Body of pancreas (tissue), 4 donors: ENCODE measurements at places on chromosomes 11 and 22.

DNA sequence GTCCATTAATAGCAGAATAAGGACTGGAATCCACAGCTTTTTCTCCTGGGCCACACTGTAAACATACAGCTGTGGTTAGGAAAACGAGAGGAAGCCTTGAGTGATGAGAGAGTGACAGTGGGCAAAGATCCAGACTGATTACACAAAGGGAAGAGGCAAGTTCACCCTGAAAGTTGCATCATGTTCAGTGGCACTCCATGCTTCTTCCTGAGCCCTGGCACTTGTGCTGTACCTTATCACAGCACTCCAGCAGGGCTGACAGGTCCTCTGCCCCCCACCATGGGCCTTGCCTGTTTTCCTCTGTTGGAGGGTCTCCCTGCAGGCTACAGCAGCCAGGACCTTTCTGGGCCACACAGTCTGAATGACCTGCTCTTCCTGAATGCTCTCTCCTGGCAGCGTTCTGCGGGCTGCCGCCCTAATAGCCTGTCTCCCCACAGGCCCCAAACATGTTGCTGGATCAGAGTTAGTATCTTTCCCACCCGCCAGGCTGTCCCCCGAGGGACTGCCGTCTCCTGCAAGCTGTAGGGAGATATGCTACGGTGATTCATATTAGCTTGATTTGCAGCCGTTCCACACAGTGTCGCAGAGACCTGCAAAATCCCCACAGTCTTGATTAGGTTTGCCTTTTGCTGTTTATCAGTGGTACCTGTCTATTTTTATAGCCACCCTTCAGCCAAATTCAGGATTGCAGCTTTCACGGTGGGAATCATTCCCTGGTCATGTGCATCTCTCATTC, 60.2 kb downstream of the NTM start:
- H3K36me3 ChIP-seq, result no peaks in the 10 kb centered on the region
- H3K27ac ChIP-seq, result no peak overlapping the region
- no peak overlapping the region for H3K4me3 ChIP-seq
- H3K27me3 ChIP-seq, result no peaks in the 10 kb centered on the region
- no peak for DNase-seq

DNA sequence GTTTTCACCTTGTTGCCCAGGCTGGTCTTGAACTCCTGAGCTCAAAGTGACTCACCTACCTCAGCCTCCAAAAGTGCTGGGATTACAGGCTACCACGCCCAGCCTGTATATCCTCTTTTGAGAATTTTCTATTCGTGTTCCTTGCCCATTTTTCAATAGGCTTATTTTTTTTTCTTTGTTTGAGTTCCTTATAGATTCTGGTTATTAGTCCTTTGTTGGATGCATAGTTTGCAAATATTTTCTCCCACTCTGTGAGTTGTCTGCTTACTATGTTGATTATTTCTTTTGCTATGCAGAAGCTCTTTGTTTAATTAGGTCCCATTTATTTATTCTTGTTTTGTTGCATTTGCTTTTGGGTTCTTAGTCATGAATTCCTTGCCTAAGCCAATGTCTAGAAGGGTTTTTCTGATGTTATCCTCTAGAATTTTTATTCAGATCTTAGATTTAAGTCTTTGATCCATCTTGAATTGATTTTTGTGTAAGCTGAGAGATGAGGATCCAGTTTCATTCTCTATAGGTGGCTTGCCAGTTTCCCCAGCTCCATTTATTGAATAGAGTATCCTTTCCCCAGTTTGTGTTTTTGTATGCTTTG, 17.7 kb upstream of the ZBED5 start:
- H3K27me3 ChIP-seq, result no peaks in the 10 kb centered on the region
- H3K4me3 ChIP-seq, result no peak overlapping the region
- no peaks in the 10 kb centered on the region for H3K4me1 ChIP-seq
- no peak for DNase-seq
- H3K36me3 ChIP-seq, result no peaks in the 10 kb centered on the region

- H3K27me3 ChIP-seq, result no peaks in the 10 kb centered on the region
- H3K27ac ChIP-seq, result no peak overlapping the region
- H3K4me1 ChIP-seq, result no peaks in the 10 kb centered on the region
- no peak overlapping the region for H3K4me3 ChIP-seq
- no peak for DNase-seq
Observed at GRCh38 chr11:95776859-95777258, 12.7 kb downstream of the FAM76B start.

DNA sequence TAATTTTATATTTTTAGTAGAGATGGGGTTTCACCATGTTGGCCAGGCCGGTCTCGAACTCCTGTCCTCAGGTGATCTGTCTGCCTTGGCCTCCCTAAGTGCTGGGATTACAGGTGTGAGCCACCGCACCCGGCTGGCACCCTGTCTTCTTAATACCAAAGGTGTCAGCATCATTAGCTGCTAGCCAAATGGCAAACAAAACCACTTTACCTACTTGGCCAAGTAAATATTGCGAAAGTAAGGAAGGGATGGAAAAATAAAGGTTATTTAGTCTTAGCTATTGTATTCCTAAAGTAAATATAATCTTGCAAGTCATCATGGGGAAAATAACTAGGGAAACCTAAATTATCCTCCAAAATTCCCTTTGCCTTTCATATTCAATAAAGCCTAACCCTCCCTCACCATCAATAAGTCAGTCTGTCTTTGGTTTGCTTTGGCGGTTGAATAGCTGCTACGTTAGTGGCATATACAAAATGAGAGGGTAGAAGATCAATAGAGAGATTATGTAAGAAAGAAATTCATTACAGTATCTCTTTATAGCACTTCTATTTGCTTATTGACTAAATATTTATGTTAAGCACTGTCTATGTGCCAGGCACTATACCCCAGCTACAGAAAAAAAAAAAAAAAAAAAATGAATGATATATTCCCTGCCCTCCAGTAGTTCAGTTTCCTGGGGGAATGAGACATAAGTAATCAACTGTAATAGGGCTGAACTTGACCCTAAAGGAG, 40.2 kb upstream of the CFAP300 start:
- H3K4me3 ChIP-seq, result no peak overlapping the region
- no peak overlapping the region for H3K27ac ChIP-seq
- H3K36me3 ChIP-seq, result no peaks in the 10 kb centered on the region
- no peak for DNase-seq
- no peaks in the 10 kb centered on the region for H3K27me3 ChIP-seq

GRCh38 chr11:119384332-119384731, 2.8 kb upstream of the USP2 start:
- no peaks in the 10 kb centered on the region for H3K36me3 ChIP-seq

- H3K27ac ChIP-seq, result no peak overlapping the region
- no peaks in the 10 kb centered on the region for H3K36me3 ChIP-seq
- no peak for DNase-seq
- no peak overlapping the region for H3K4me3 ChIP-seq
- H3K27me3 ChIP-seq, result no peaks in the 10 kb centered on the region
- no peaks in the 10 kb centered on the region for H3K4me1 ChIP-seq
Observed at GRCh38 chr11:11987503-11988022, 20.9 kb downstream of the DKK3 start.

- no peak for DNase-seq
- no peak overlapping the region for H3K27ac ChIP-seq
- H3K27me3 ChIP-seq, result no peaks in the 10 kb centered on the region
Observed at GRCh38 chr22:19514831-19515565, 9.2 kb downstream of the CLDN5 start.

GRCh38 chr11:124551189-124551588, 7.7 kb upstream of the OR8B12 start:
- no peak overlapping the region for H3K27ac ChIP-seq
- H3K27me3 ChIP-seq, result no peaks in the 10 kb centered on the region
- no peaks in the 10 kb centered on the region for H3K36me3 ChIP-seq
- no peak overlapping the region for H3K4me3 ChIP-seq
- DNase-seq, result no peak

DNA sequence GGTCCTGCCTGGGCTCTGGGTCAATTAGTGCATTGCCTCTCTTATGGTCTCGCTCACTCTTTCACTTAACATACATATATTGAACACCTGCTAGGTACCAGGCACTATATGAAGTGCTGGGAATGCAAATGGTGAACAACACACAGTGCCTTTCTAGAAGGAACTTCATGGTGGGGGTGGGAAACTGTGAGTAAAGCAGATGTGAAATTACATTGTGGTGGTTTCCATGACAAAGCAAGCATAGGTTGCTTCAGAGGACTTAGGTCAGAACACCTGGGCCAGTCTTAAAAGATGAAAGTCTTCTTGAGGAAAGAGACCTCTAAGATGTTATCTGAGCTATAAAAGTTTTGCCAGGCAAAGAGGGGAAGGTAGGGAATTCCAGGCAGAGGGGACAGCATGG, 231.3 kb downstream of the BUD13 start:
- H3K4me3 ChIP-seq, result no peak overlapping the region
- H3K27ac ChIP-seq, result no peak overlapping the region
- no peaks in the 10 kb centered on the region for H3K4me1 ChIP-seq

GRCh38 chr11:102560555-102561011, 30.0 kb upstream of the MMP7 start:
- peaks cover 7% of the 10 kb centered on the region for H3K4me1 ChIP-seq
- no peaks in the 10 kb centered on the region for H3K27me3 ChIP-seq
- H3K27ac ChIP-seq, result no peak overlapping the region
- no peak overlapping the region for H3K4me3 ChIP-seq
- DNase-seq, result no peak

DNA sequence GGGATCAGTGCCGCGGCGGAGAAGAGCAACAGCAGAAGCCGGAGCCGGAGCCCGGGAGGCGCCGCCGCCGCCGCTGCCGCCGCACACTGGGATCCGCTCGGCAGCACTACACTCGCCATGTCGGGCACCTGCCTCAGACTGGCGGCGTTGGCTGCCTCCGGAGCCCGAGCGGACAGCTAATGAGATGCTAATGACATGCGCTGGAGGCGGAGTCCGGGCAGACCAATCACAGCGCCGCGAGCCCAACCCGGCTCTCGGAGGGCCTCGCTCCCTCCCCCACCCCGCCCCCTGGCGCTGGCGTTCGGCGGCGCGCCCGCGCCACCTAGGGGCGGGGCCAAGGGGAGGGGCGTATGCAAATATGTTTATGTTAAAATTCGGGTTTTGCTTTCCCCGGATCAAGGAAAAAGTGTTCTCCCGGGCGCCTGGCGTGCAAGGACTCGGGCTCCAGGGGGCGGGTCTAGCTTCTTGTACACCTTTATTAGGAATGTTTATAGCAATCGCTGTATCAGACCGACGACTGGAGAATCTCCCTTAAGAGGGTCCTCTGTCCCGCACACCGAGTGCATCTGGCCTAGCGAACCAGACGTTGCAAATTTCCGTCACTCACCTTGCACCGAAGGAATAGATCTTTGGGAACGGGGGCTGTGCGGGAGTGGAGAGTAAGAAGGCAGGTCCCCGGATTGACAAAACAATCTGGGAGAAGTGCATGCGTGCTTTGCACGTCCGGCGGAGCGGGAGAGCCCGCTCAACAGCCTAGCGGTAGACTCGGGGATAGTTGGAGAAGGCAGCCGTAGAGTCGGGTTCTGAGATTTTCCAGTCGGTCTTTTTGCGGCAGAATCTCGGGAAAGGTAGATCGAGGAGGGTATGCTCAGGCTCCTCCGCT, at the start of gene CADM1:
Gene CADM1, minus strand, starts transcription at position 140 of the 883 bp plus-strand sequence.
- no peaks in the 10 kb centered on the region for H3K36me3 ChIP-seq
- peak; percentile 96 for DNase-seq
- H3K4me1 ChIP-seq, result peaks cover 27% of the 10 kb centered on the region
- no peaks in the 10 kb centered on the region for H3K27me3 ChIP-seq
- peak within 1 kb of the TSS; percentile 39 for H3K4me3 ChIP-seq

DNA sequence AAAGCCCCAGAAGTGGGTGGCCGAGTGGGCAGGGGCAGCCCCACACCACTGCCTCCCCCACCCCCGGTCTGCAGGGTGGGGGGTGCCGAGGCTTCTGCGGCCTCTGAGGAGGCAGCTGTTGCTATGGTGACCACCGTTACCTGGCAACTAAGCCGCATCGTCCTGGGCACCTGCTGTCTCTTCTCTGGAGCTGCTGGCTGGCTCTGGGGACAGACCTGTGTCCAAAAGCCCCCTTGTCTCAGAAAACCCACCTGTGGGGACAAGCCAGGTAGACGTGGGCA, 79.9 kb upstream of the PRR5 start:
- no peak overlapping the region for H3K4me3 ChIP-seq
- H3K36me3 ChIP-seq, result no peaks in the 10 kb centered on the region
- no peak overlapping the region for H3K27ac ChIP-seq
- H3K27me3 ChIP-seq, result no peaks in the 10 kb centered on the region

- H3K4me1 ChIP-seq, result peaks cover 6% of the 10 kb centered on the region
- H3K36me3 ChIP-seq, result no peaks in the 10 kb centered on the region
- no peak overlapping the region for H3K4me3 ChIP-seq
- no peak overlapping the region for H3K27ac ChIP-seq
Observed at GRCh38 chr11:125935618-125936199, 10.1 kb upstream of the VSIG10L2 start.

- H3K4me1 ChIP-seq, result peaks cover 98% of the 10 kb centered on the region
- DNase-seq, result no peak
- no peaks in the 10 kb centered on the region for H3K27me3 ChIP-seq
- no peaks in the 10 kb centered on the region for H3K36me3 ChIP-seq
- peak overlapping the region; percentile 84 for H3K27ac ChIP-seq
- no peak overlapping the region for H3K4me3 ChIP-seq
Observed at GRCh38 chr22:36362075-36362474, 25.7 kb downstream of the MYH9 start.

DNA sequence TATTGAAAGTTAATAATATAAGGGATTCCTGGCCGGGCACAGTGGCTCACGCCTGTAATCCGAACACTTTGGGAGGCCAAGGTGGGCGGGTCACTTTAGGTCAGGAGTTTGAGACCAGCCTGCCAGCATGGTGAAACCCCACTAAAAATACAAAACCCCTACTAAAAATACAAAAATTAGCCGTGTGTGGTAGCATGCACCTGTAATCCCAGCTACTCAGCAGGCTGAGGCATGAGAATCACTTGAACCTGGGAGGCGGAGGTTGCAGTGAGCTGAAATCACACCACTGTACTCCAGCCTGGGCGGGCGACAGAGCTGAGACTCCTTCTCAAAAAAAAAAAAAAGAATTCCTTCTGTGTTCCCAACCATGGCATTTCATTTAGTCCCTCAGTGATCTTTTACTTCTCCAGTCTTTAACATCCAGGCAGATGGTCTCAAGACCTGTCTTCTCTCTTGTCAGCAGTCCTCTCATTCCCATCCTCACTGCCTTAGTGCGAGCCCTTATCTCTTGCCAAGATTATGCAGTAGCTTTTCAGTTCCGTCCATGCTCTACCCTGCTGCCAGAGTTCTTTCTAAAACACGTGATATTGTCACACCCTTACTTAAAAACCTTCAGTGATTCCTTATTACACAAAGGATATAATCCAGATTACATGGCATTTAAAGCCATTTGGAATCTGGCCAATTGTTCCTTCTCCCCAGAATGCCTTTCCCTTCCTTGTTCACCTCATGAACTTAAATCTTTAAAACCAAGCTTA, 17.9 kb downstream of the RTN3 start:
- peaks cover 10% of the 10 kb centered on the region for H3K4me1 ChIP-seq
- H3K36me3 ChIP-seq, result no peaks in the 10 kb centered on the region
- H3K4me3 ChIP-seq, result no peak overlapping the region
- no peak for DNase-seq
- H3K27ac ChIP-seq, result peak overlapping the region; percentile 4

- H3K27ac ChIP-seq, result no peak overlapping the region
- no peak for DNase-seq
- H3K4me3 ChIP-seq, result no peak overlapping the region
- H3K27me3 ChIP-seq, result no peaks in the 10 kb centered on the region
Observed at GRCh38 chr11:69797737-69798528, 21.3 kb downstream of the FGF3 start.
